ENCODE measurements at places on chromosomes 13 and 19. TPM values are rescaled to one million over a fixed set of nuclear protein-coding genes. Genes with fewer than 3 reads are reported as not detected.

- H3K36me3 ChIP-seq = peaks cover 30% of the 10 kb centered on the region
- no peak overlapping the region for H3K4me3 ChIP-seq
- H3K27ac ChIP-seq = no peak overlapping the region
- H3K27me3 ChIP-seq = no peaks in the 10 kb centered on the region
- no peak for DNase-seq
These were observed 7.2 kb downstream of the RNU6-9 start for GRCh38 chr19:900302-901111.

GRCh38 chr13:23516702-23517101, 53.5 kb upstream of the TNFRSF19 start:
- H3K27me3 ChIP-seq = no peaks in the 10 kb centered on the region
- peaks cover 53% of the 10 kb centered on the region for H3K4me1 ChIP-seq
- H3K4me3 ChIP-seq = no peak overlapping the region
- H3K27ac ChIP-seq = no peak overlapping the region

- DNase-seq = no peak
- no peak overlapping the region for H3K4me3 ChIP-seq
- H3K27me3 ChIP-seq = no peaks in the 10 kb centered on the region
- peaks cover 42% of the 10 kb centered on the region for H3K4me1 ChIP-seq
- no peaks in the 10 kb centered on the region for H3K36me3 ChIP-seq
These were observed 7.6 kb downstream of the ALOX5AP start for GRCh38 chr13:30742901-30743300.

TMPRSS9 gene
- not detected for total RNA-seq

TGDS gene
- total RNA-seq = 3.7 TPM

DNA sequence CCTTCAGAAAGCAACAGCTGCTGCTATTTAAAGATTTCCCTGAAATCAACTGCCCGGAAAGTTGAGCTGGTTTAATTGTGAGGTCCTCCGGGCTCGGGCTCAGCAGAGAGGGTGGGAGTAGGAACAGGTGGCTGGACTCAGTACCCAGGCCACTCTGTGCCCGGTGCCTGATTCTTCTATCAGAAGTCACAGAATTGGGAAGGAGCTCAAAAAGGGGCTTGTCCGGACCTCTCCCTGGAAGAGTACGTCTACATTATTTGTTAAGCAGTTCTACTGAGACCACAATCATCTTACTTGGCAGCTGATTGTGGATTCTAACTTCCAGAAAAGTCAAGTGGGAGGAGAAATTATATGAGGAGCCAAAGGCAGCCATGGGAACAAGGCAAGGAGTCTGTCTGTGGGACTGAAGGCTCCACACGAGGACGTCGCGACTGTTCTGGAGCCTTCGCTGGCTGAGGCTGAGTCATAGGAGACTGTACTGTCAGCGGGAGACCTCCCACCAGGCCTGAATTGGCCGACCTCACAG, 91.7 kb upstream of the ANKRD10 start:
- no peaks in the 10 kb centered on the region for H3K36me3 ChIP-seq
- H3K4me3 ChIP-seq = peak overlapping the region; percentile 29
- H3K4me1 ChIP-seq = peaks cover 29% of the 10 kb centered on the region

CYP2A7 gene
- not detected for total RNA-seq

CFD gene
- total RNA-seq = 200 TPM

WDR87 gene
- total RNA-seq = not detected

- DNase-seq = no peak
- H3K36me3 ChIP-seq = no peaks in the 10 kb centered on the region
- H3K27ac ChIP-seq = no peak overlapping the region
- no peaks in the 10 kb centered on the region for H3K4me1 ChIP-seq
These were observed 340.6 kb upstream of the KLHL1 start for GRCh38 chr13:70448820-70449219.

AMER2 gene
- total RNA-seq = not detected

GRCh38 chr19:7400815-7401214, 52.1 kb downstream of the ARHGEF18 start:
- no peak overlapping the region for H3K4me3 ChIP-seq
- DNase-seq = no peak
- H3K4me1 ChIP-seq = peaks cover 12% of the 10 kb centered on the region
- peaks cover 13% of the 10 kb centered on the region for H3K36me3 ChIP-seq
- no peaks in the 10 kb centered on the region for H3K27me3 ChIP-seq
- no peak overlapping the region for H3K27ac ChIP-seq

DNA sequence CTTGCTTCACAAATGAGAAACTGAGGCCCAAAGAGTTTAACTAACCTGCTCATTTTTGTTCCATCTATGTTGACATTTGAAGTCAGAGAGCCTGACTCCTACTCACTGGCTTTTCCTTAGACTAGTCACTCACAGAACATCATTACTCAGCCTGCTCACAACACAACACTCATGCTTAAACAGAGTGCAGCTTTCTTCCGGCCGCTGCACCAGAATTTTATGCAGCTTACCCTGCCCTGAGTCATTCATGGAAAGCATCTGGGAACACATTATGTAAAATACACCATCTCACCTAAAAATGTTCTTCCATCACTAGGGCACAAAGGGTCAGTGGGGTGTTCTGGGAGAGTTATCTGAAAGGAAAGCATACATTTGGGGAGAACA, 303.4 kb downstream of the SPRY2 start:
- H3K4me1 ChIP-seq = no peaks in the 10 kb centered on the region
- H3K27me3 ChIP-seq = no peaks in the 10 kb centered on the region
- no peak for DNase-seq
- no peaks in the 10 kb centered on the region for H3K36me3 ChIP-seq
- H3K4me3 ChIP-seq = no peak overlapping the region

- H3K27me3 ChIP-seq = no peaks in the 10 kb centered on the region
- H3K36me3 ChIP-seq = no peaks in the 10 kb centered on the region
- no peak for DNase-seq
- no peak overlapping the region for H3K27ac ChIP-seq
These were observed 523.6 kb downstream of the DCT start for GRCh38 chr13:93955904-93956303.

ZNF506 gene
- 10.0 TPM for total RNA-seq

- H3K4me3 ChIP-seq = no peak overlapping the region
- no peaks in the 10 kb centered on the region for H3K27me3 ChIP-seq
- peak overlapping the region; percentile 98 for H3K27ac ChIP-seq
- DNase-seq = peak; percentile 53
- H3K4me1 ChIP-seq = peaks cover 78% of the 10 kb centered on the region
- H3K36me3 ChIP-seq = peaks cover 9% of the 10 kb centered on the region
These were observed 15.2 kb downstream of the PLEKHF1 start for GRCh38 chr19:29680447-29680846.

DNA sequence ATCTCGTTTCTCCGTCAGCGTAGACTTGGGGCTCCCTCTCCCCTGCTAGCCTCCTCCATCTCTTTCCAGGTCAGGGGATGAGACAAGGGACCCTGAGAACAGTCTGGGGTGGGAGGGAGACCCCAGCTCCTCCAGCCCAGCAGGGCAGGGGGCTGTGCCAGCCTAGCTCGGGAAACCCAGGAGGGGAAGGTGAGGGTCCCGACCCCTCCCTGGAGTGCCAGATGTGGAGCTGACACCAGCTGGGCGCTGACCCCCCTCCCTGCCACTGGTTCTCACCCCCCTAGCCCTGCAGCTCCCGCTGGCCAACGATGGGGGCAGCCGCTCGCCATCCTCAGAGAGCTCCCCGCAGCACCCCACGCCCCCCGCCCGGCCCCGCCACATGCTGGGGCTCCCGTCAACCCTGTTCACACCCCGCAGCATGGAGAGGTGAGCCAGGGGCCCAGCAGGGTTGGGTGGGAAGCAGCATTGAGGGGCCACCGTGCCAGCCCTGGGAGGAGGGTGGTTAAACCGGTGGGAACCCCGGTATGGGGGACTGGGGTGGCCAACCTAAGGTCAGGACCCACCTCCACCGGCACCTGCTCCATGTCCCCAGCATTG, 5.1 kb upstream of the TGFBR3L start:
- no peak for DNase-seq
- peaks cover 5% of the 10 kb centered on the region for H3K27me3 ChIP-seq
- H3K4me1 ChIP-seq = peaks cover 42% of the 10 kb centered on the region
- no peak overlapping the region for H3K4me3 ChIP-seq
